Liver (tissue), 10 donors: ENCODE measurements at places on chromosomes 16 and 17.

GRCh38 chr17:81159611-81160265, 5.6 kb upstream of the PVALEF start:
- no peak for DNase-seq

- DNase-seq: no peak
These were observed 159.8 kb downstream of the C16orf78 start for GRCh38 chr16:49533422-49533821.

DNA sequence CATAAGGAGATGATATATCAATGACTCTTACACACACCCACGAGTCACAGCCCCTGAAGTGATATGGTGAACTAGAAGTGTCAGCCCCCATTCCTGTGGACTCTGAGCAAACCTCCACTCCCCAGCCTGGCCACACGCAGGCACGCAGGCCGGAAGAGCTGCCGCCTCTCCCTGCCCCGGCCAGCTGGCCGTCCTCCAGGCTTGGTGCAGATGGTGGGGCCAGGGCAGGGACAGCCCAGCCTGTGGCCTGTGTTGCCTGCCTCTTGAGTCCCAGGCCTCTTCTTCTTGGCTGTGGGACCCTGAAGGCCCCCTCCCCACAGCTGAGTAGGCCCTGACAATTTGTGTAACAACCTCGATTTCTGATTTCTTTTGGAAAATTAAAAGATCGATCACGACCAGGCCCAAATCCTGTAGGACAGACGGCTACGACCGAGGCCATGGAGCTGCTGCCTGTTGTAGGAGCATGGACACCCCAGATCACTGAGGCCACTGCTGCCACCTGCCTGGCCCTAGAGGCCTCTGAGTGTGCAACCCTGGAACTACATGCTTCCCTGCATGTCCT, 10.0 kb upstream of the MPRIP start:
- DNase-seq: no peak

- DNase-seq: no peak
These were observed at the start of gene CES1 for GRCh38 chr16:55832773-55833691. Gene CES1, minus strand, starts transcription at chr16:55833096. Its CDS starts 41 bp downstream, at chr16:55833055.

DNA sequence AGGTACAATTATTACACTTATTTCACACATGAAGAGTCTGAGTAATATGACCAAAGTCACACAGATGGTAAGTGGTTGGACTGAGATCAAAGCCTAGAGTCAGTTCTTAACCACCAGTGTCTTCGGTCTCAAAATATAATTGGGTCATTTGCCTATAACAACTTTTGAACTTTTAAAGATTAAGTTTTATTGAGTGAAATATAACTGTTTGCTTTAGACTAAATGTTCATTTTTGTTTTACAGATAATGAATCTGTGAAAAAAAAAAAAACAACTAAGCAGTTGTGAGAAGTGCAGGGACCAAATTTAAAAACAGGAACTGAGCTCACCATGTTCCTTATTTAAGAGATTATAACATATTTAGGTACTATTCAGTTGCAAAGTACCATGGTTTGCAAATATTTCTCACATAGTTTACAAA, 150.1 kb downstream of the ITFG1 start:
- DNase-seq: no peak

DNA sequence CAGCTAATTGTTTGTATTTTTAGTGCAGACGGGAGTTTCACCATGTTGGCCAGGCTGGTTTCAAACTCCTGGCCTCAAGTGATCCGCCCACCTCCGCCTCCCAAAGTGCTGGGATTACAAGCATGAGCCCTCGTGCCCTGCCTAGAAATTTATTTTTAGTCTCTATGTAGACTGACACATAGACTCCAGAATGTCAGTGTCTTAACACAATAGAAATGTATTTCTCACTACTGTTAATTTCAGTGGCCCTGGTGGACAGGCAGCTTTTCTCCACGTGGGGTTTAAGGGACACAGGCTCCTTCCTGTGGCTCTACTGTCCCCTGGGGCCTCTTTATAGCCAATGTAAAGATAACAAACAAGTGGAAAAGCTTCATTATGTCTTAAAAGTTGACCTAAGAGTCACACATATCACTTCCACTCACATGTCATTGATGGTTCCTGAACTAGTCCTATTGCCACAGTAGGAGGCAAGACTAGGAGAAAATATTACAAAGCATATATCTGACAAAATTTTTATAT, 43.8 kb downstream of the COPRS start:
- no peak for DNase-seq

DNA sequence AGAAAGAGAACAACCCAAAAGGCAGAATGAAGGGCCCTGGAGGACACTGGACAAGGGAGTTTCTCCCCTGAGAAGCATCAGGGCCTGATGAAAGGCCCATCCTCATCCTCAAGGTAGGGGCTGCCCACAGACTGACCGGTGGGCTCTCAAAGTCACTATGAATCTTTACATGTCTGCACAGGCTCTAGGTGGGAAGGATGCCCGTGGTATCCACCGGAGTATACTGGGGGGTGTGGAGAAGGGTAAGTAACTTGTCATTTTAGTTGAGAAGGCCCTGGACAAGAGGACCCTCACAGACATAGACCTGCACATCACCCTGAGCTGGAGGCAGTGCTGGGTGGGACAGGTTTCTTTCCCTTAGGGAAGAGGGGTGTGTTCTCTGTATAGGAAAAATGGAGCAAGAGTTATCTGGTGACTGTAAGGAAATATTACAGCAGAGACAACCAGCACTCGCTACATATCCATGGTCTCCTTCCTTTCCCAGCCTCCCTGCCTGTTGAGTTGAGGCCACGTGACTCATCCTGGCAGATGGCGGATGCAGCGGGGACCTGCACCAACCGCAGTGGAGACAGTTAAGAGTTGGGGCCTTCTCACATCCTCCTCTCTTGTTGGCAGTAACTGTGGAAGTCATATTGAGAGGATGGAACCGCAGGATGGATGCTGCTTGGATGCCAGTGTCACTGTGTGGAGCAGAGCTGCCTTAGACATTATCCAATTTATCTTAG, 45.6 kb upstream of the KCNJ12 start:
- no peak for DNase-seq

- no peak for DNase-seq
These were observed 135.4 kb upstream of the KIF2B start for GRCh38 chr17:53687324-53687723.

DNA sequence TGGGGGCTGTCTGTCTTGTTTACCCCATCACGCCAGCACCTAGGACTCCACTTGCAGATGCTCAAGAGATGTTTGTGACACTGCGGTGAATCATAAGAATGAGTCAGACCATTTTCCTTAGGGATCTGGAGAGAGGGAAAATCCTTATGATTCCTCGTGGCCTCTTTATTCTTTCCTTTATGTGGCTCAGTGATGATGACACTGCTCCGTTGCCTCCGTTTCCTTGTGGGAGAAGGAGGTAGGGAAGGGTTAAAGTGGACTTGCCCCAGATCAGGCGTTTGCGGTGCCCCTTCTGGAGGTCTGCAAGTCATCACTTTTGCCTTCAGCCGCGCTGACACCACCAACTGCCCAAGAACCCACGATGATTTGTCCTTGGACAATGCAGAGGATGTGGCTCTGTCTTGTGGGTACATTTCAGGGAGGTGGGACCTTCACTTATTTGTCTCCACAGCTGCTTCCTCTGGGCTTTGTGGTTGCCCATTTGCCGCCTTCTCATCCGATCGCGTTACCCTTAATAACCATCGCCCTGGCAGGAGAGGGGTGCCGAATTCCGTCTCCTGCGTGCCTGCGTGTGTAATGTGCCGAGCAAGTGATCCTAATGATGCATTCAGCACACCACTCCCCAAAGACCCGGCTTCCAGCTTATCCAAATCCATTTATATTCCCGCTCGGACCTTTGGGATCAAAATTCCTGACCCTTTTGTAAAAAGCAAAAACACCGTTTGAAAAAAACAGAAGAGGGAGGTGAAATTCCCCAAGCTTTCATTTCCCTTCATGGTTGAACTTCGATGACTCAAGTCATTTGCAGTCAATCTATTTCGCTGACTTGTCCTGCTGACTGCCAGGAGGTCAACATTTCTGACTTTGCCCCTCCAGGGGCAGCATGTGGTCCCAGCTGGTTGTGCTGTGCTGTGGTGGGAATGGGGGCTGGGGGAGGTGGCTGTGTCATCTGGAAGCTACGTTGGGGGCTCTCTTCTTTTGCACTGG, 87.2 kb upstream of the IRX3 start:
- DNase-seq: no peak
